ENCODE measurements at places on chromosomes 12 and 14.

DNA sequence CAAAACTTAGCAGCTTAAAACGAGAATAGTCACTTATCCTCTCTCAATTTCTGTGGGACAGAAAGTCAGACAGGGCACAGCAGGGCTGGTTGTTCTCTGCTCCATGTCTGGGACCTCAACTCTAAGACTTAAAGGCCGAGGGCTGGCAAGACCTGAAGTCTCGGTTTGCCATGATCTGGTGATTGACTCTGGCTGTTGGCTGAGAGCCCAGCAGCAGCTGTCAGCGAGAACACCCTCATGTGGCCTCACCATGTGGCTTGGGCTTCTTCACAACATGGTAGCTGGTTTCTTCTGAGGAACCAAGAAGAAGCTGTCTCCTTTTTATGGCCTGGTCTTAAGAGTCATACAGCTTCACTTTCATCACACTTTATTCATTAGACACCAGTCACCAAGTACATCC, 1.7 kb upstream of the VASH1 start:
- no peak for DNase-seq

DNA sequence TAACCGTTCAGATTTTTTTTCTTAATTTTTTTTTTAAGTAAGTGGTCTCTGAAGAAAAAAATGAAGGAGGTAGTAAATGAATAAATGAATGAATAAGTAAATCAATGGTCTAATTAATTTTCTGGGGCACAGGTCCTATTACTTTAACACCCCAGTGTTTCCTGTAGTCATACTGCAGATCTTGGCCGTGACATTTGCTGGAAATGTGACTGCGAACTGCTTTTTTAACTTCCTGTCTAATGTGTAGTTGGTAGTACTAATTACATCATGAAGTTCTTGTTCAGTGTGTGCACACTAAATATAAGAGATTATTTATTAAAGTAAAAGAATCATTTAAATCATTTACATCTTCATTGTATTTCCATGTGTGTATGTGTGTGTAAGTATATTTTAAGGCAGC, 45.4 kb downstream of the AEBP2 start:
- DNase-seq: no peak

DNA sequence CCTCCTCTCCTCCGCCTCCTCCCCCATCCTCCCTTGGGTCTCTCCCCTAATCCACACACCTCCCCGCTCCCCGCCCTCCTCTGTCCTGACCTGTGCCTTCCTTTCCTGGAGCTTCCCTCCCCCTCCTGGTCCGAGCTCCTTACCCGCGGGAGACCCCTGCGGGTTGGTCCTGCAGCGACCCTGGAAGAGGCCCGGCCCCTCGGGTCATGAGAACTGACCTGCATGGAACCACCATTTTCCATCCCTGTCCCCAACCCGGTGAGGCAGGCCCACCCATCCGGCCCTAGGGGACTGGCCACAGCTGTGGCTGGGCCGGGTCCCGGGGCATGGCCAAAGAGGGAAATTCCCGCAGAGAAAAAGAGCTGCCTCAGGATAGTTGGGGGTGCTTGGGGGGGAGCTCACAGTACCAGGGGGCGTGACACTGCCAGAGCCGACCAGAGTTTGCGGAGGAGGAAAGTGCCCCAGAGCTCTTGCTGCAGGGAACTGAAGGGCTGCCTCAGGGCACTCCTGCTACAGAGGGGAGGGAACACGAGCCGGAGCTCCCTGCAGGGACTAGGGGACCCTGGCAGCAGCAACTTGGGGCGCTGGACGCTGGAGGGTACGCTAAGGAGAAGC, 613 bp downstream of the ARHGEF40 start:
- no peak for DNase-seq

GRCh38 chr14:106187216-106187615, 660.8 kb downstream of the TMEM121 start:
- DNase-seq: no peak

- no peak for DNase-seq
These were observed 2.8 kb downstream of the PIANP start for GRCh38 chr12:6697584-6698351.
